SHP77 treated with DMSO at 0.1 percent for 48 hours (cell line): ENCODE measurements at places on chromosomes 4 and X.

GRCh38 chr4:147816382-147817254 lies 84.7 kb downstream of the ARHGAP10 start:
- DNase-seq: no peak

GRCh38 chr4:55051532-55051931 lies 73.9 kb downstream of the KDR start:
- no peak for DNase-seq

- no peak for DNase-seq
Measured at GRCh38 chrX:133434197-133434820, 19.0 kb upstream of the GPC4 start.

DNA sequence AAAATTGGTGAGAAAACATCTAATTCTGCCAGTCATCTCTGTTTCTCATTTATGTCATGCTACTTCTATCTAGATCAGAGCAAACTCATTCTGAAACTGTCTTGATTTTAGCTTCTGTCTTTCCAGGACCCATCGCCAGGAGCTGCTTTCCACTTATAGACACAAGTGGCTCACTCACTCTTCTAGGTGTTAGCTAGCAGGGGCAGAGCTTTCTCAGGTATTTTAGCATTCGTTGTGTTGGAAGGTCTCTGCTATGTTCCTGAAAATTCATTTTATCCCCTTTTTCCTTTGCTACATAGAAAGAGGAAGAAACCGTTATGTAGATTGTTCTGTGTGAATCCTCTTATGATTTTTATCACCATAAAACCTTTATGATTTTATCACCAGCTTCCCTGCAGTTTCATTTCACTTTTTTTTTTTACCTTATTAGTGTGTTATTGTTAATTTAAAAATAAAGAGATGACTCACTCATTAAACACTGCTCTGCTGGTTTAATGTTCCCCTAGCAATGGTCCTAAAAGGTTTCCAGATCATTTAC lies 246.6 kb upstream of the AADAT start:
- DNase-seq: no peak

GRCh38 chr4:70586841-70587240 lies 5.2 kb upstream of the AMBN start:
- DNase-seq: no peak

DNA sequence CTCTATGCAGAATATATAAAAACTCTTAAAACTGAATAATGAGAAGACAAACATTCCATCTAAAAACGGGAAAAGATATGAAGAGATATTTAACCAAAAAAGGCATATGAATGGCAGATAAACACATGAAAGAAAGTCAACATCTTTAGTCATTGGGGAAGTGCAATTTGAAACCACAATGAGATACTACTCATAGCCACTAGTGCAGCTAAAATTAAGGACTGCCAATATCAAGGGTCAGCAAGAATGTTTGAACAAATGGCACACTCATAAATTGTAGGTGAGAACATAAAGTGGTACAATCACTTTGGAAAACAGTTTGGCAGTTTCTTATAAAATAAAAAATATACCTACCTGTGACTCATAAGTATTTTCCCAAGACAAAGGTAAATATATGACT lies 534.9 kb upstream of the DIPK2B start:
- DNase-seq: no peak

DNA sequence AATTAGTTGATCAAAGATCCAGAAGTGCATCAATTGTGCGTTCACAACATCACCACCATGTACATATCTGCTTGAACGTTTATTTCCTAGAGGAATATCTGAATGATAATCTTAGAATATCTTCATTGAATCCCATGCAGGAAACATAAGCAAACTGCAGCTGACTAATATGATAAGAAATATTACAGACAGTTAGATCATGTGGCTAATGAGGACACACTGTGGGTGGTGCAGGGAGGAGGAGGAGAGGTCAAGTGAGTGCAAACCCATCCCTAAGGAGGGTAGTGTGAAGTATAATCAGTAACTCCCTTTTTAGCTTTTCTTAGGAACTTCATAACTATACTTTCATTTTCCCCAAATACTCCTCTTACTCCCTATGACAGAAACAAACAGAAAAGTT lies 58.3 kb upstream of the HPGD start:
- no peak for DNase-seq
